ENCODE measurements at places on chromosomes 3 and 15.

- DNase-seq = no peak
Observed at GRCh38 chr3:125003859-125004595, 51.8 kb downstream of the HEG1 start.

DNA sequence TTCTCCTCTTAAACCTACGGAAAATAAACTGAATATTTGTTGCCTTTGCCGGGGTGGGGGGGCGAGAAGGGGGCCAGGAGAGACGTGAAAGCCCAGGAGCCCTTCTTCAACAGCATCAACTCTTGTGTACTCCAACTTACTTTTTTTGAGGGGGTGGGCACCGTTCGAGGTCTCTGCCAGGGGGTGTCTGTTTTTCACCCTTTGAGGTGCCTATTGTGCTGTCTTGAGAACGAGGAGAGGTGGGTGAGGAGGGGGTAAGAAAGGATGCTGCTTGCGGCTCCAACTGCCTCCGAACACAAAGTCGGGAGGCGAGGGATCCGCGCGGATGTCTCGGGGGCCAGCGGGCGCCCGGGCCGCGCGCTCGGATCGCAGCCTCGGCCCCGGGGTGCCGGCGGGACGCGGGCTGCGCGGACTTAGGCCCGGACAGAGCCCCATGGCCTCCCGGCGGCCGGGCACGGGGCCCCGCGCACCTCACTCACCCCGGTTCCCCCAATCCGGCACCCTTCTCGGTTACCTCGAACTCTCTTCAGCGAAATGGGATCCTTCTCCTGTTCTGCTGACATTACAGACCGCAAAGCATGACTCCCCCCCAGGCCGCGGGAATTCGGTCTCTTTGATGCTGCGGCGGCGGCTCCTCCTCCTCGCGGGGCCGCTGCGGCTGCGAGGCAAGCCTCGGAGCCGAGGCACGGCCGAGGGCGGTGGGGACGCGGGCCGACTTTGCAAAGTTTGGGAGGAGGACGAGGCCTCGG lies 650 bp downstream of the PYGO1 start:
- peak; percentile 11 for DNase-seq

- no peak for DNase-seq
Observed at GRCh38 chr3:77524946-77525682, 485.2 kb downstream of the ROBO2 start.

DNA sequence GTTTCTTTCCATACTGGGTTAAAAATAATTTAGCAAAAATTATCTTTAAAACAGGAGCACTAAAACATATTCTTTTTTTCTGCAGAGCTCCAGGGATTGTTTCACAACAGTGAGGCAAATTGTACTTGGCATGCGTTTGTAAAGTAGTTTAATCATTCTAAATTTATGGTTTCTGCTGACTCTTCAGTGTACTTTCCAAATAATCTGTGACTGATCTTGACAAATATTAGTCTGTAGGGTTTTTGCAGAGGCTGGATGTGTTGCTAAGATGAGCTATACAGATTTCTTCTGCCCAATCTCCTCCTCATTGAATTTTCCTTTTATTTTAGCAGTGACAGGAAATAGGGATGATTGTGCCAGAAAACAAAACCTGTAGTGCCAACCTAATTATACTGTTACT lies 328.0 kb upstream of the MANF start:
- no peak for DNase-seq

GRCh38 chr3:126025116-126025729 lies 56.2 kb downstream of the ROPN1B start:
- DNase-seq = no peak

DNA sequence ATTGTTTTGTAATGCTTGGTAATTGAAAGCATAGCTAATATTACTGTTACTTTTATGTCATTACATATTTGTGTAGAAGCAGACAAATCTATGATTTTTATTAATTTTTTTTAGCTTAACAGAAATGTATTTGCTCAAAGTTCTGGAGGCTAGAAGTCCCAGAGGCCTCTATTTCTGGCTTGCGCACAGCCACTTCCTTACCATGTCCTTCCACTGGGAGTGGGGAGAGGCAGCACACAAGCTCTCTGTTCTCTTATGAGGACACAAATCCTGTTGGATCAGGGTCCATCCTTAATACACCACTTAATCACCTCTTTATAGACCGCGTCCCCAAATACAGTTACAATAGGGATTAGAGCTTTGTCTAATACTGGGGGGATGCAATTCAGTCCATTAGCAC lies 1061.4 kb downstream of the OTOL1 start:
- no peak for DNase-seq

DNA sequence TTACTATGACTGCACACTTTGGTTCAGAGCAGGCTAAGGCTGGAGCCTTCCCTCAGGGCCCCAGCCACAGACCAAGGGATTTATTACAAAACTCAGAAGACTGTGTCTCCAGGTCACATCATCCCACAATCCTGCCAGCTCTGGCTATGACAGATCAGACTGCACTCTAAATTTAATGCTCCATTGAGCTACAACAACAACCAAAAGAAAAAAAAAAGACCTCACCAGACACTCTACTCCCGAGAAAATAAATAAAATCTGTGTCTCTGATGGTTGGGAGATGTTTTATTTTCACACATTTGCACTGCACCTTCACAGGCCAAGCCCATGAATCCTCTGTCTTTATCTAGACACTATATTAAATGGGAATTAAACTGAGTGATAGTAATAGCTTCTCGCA lies 50.8 kb upstream of the CTNNB1 start:
- DNase-seq = no peak

Data from naive B cell (primary cell).